ENCODE measurements at places on chromosomes 2 and 18. TPM values are rescaled to one million over a fixed set of nuclear protein-coding genes. Genes with fewer than 3 reads are reported as not detected.

The SNED1 gene
- total RNA-seq: 1.8 TPM

The EFHD1 gene
- total RNA-seq: 2.8 TPM

- H3K4me1 ChIP-seq: no peaks in the 10 kb centered on the region
- peaks cover 3% of the 10 kb centered on the region for H3K36me3 ChIP-seq
- peak; percentile 56 for DNase-seq
- no peak overlapping the region for H3K27ac ChIP-seq
- H3K27me3 ChIP-seq: no peaks in the 10 kb centered on the region
Observed at GRCh38 chr2:4762951-4763376, 929.2 kb upstream of the SOX11 start.

DNA sequence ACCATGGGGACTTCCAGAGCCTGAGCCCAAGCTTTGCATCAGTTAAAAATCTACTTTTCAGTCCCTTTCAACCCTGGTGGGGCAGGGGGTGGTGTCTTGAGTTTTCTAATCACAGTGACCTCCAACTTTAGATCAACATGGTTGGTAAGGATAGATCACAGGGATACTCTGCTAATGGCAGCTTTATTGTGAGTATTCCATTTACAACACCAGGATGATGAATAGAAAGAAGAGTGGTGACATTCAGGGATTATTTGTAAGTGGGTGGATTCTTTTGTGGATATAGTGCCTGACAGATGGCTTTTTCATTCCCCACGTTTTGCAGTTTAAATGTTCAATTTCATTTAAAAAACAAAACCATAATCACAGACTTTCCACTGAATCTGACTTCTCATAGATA lies 51.3 kb downstream of the ZNF532 start:
- H3K27me3 ChIP-seq: no peaks in the 10 kb centered on the region
- peaks cover 20% of the 10 kb centered on the region for H3K4me1 ChIP-seq
- no peak for DNase-seq
- H3K36me3 ChIP-seq: peaks cover 71% of the 10 kb centered on the region

The FAM210A gene
- total RNA-seq: 22.5 TPM

GRCh38 chr18:30618567-30618966 lies 424.0 kb downstream of the DSC3 start:
- H3K36me3 ChIP-seq: no peaks in the 10 kb centered on the region
- H3K4me3 ChIP-seq: no peak overlapping the region
- no peaks in the 10 kb centered on the region for H3K27me3 ChIP-seq
- no peak for DNase-seq
- H3K4me1 ChIP-seq: no peaks in the 10 kb centered on the region

The CERKL gene
- total RNA-seq: not detected

GRCh38 chr2:235083822-235084221 lies 132.0 kb downstream of the SH3BP4 start:
- H3K27ac ChIP-seq: no peak overlapping the region
- no peaks in the 10 kb centered on the region for H3K4me1 ChIP-seq
- H3K27me3 ChIP-seq: 0 out of 2 replicates have a peak, but pooled peaks cover 2% of the 10 kb centered on the region
- no peak for DNase-seq
- no peak overlapping the region for H3K4me3 ChIP-seq

- peaks cover 8% of the 10 kb centered on the region for H3K4me1 ChIP-seq
- no peaks in the 10 kb centered on the region for H3K27me3 ChIP-seq
- H3K36me3 ChIP-seq: no peaks in the 10 kb centered on the region
Observed at GRCh38 chr2:36785179-36785795, 88.8 kb downstream of the VIT start.

DNA sequence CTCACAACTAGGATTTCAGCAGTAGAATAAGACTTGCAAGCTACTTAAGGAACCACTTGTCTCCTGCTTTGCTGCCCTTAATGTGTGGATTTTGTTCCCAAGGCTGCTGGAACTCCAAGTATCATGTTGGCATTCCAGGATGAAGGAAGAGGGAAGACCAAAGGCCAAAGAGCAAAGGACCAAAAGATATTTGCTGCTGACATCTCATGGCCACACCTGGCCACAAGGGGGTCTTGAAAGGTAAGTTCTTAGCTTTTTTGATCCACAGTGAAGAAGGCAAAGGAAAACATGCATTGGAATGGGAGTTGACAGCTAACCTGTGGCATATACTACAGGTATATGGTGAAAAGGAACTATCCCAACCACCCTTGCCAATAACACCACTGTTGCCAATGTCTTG lies 3.9 kb upstream of the MATN3 start:
- no peak overlapping the region for H3K4me3 ChIP-seq
- peak; percentile 40 for DNase-seq
- peaks cover 4% of the 10 kb centered on the region for H3K4me1 ChIP-seq
- H3K27ac ChIP-seq: no peak overlapping the region

DNA sequence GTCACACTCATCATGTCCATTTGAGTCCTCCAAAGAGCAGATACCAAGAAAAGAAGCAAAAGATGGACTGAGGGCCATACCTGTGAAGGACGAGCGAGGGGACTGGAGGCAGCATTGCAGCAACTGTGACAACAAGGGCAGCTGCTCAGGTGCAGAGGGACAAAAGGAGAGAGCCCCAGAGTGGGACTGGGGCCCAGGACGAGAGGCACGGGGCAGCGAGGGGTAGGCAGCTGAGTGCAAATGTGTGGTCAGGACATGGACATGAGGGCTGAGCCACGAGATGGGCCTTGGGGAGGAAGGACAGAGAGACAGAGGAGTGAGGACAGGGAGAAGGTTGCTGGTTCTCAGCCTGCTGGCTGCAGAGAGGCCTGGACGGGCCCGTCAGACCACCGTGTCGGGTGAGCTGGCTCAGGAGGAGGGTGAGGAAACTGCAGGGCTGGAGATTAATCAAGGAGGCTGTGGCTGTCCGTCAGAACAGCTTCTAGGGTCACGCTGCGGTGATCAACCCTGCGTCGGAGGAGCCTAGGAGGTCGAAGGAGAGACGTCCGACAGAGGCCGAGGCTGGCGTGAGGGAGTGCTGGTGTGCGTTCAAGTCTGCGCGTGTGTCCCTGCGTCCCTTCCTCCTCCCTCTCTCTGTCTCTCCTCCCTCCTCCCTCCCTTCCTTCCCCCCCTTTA lies 206.8 kb upstream of the HDAC4 start:
- H3K27ac ChIP-seq: no peak overlapping the region
- DNase-seq: peak; percentile 28
- H3K36me3 ChIP-seq: no peaks in the 10 kb centered on the region
- no peaks in the 10 kb centered on the region for H3K4me1 ChIP-seq
- no peak overlapping the region for H3K4me3 ChIP-seq

DNA sequence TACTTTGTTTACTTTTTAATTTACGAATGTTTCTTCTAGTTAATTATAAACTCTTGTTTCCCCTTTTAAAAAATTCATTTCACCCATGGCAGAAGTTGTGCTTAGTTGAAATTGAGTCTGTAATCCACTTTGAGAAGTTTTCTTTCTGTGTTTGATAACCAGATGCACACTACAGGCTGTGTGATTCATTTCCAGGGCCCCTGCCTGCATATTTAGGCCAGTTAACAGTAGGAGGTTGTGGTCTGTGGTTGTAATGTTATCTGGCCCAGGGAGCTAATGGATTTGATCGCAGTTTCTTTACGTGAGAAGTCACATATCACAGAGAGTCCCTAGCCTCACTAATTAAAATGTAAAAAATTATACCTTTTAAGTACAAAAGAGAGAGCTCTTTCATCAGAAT lies 3.3 kb downstream of the CDH7 start:
- H3K27ac ChIP-seq: no peak overlapping the region
- no peaks in the 10 kb centered on the region for H3K36me3 ChIP-seq
- peaks cover 12% of the 10 kb centered on the region for H3K27me3 ChIP-seq
- no peak for DNase-seq

DNA sequence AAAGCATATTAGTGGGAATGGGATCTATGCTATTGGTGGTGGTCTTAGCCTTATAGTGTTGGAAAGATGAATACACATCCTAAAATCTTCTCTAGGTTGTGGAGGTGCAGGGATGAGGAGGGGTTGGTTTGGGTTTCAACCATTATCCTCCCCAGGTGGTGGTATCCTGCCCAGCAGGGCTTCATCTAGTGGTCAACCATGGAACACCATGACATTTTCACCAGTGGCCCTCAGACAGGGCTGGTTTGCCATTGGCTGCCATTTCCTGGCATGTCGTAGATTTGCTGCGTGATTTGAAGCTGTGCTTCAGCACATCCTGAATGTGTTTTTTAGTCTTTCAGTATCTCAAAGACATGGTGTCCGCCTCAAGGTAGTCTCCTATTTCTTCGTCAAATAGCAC lies 391.2 kb upstream of the HNRNPA3 start:
- no peaks in the 10 kb centered on the region for H3K36me3 ChIP-seq
- no peak overlapping the region for H3K4me3 ChIP-seq
- DNase-seq: no peak
- H3K27ac ChIP-seq: no peak overlapping the region

- no peaks in the 10 kb centered on the region for H3K36me3 ChIP-seq
- H3K4me3 ChIP-seq: no peak overlapping the region
- H3K27me3 ChIP-seq: peaks cover 2% of the 10 kb centered on the region
- DNase-seq: no peak
- no peak overlapping the region for H3K27ac ChIP-seq
Observed at GRCh38 chr2:217361483-217361880, 501.6 kb upstream of the TNP1 start.

The ZBTB14 gene
- 14.5 TPM for total RNA-seq

GRCh38 chr18:45687621-45688020 lies 36.4 kb upstream of the SLC14A1 start:
- no peak overlapping the region for H3K27ac ChIP-seq
- peaks cover 10% of the 10 kb centered on the region for H3K4me1 ChIP-seq
- DNase-seq: no peak
- H3K4me3 ChIP-seq: no peak overlapping the region

The SLC40A1 gene
- not detected for total RNA-seq

GRCh38 chr2:10911291-10912075 lies at the start of gene KCNF1:
Gene KCNF1, plus strand, starts transcription at chr2:10911934. Its CDS starts 493 bp downstream, at chr2:10912427.
- H3K4me3 ChIP-seq: peak within 1 kb of the TSS; percentile 82
- DNase-seq: peak; percentile 73
- peaks cover 2% of the 10 kb centered on the region for H3K36me3 ChIP-seq
- no peak within 1 kb of the TSS for H3K27ac ChIP-seq
- H3K27me3 ChIP-seq: peaks cover 14% of the 10 kb centered on the region
- H3K4me1 ChIP-seq: no peaks in the 10 kb centered on the region

The PRSS56 gene
- total RNA-seq: not detected

DNA sequence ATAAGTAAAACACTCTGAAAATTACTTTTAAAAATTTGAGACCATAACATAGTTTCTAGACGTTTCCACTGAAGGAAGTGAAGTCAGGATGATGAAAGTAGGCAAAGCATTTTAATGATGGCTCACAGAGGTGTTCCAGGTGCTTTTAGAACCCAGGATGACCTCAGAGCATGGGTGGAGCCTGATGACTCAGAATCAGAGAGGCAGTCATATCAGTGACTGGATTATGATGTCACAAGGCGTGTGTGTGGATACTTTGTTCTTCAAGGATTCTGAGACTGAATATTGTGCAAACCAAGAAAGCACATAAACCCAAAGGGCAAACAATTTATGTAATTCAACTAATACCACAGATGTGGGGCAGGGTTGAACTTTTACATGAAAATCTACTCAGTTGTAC lies 208.0 kb upstream of the FBXO11 start:
- no peaks in the 10 kb centered on the region for H3K36me3 ChIP-seq
- H3K4me3 ChIP-seq: no peak overlapping the region
- DNase-seq: no peak
- no peak overlapping the region for H3K27ac ChIP-seq

- no peaks in the 10 kb centered on the region for H3K4me1 ChIP-seq
- no peak overlapping the region for H3K4me3 ChIP-seq
- peaks cover 8% of the 10 kb centered on the region for H3K36me3 ChIP-seq
- DNase-seq: peak; percentile 32
- no peaks in the 10 kb centered on the region for H3K27me3 ChIP-seq
- H3K27ac ChIP-seq: no peak overlapping the region
Observed at GRCh38 chr2:83602753-83603152, 856.3 kb downstream of the SUCLG1 start.

DNA sequence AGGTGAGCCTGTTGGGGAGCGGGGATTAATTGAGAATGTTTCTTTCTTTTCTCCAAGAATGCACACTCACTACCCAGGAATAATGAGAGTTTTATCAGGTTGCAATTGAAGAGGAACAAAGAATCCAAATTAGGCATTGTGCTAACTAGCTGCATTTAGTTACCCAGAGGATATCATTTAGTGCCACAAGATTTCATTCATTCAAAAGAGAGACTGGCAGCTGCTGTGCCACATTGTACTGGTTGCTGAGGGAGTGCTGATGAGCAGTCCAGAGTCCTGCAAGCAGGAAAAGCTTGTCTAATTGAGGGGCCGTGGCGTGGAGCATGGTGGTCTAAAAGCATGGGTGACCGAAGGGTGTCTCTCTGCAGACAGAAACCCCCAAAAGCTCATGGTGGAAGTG lies 97.6 kb downstream of the CTAGE1 start:
- H3K4me3 ChIP-seq: no peak overlapping the region
- H3K27me3 ChIP-seq: no peaks in the 10 kb centered on the region
- H3K27ac ChIP-seq: no peak overlapping the region
- no peaks in the 10 kb centered on the region for H3K36me3 ChIP-seq
- H3K4me1 ChIP-seq: no peaks in the 10 kb centered on the region

The LOXHD1 gene
- total RNA-seq: 0.11 TPM

DNA sequence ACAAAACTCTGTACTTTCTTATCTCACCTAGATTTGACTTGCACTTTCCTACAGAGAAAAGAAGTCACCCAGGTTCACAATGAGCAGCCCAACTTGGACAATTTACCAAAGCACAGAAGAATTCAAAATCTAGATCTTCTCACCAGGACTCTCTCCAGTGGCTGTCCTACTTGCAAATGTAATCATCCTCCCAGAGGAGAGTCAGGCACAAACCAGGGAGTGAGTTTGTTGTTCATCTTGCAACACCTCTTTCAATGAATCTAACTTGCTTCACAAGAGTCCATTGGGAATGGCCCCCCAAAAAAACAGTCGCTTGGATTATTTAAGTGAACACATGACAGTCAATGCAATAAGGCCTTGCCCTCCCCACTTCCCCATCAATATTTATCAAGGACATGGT lies 144.6 kb downstream of the ATL2 start:
- H3K27ac ChIP-seq: no peak overlapping the region
- no peaks in the 10 kb centered on the region for H3K27me3 ChIP-seq
- no peaks in the 10 kb centered on the region for H3K36me3 ChIP-seq
- H3K4me1 ChIP-seq: no peaks in the 10 kb centered on the region
- no peak for DNase-seq

- DNase-seq: no peak
- H3K27ac ChIP-seq: no peak overlapping the region
- no peak overlapping the region for H3K4me3 ChIP-seq
Observed at GRCh38 chr2:39381653-39382052, 55.4 kb downstream of the MAP4K3 start.

GRCh38 chr2:172366596-172367150 lies 60.7 kb upstream of the ITGA6 start:
- no peaks in the 10 kb centered on the region for H3K4me1 ChIP-seq
- no peak for DNase-seq
- H3K27me3 ChIP-seq: no peaks in the 10 kb centered on the region
- no peak overlapping the region for H3K4me3 ChIP-seq
- no peak overlapping the region for H3K27ac ChIP-seq

DNA sequence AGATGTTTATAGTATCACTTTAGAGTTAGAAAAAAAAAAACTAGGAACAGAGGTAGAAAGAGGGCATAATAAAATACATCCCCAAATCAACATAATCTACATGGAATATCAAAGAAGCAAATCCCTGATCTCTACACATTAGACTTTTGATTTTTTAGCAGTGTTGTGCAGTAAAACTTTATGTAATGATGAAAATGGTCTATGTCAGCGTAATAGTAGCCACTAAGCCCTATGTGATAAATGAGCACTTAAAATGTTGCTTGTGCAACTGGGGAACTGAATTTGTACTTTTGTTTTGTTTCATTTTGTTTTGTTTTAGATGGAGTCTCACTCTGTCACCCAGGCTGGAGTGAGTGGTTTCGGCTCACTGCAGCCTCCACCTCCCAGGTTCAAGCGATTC lies 36.3 kb downstream of the LNPK start:
- no peaks in the 10 kb centered on the region for H3K27me3 ChIP-seq
- H3K4me1 ChIP-seq: no peaks in the 10 kb centered on the region
- no peak for DNase-seq

All from H9 (cell line).